ENCODE measurements at places on chromosomes 2 and 18. TPM values are rescaled to one million over a fixed set of nuclear protein-coding genes. Genes with fewer than 3 reads are reported as not detected.

CTLA4 gene
- total RNA-seq: not detected

RTP5 gene
- total RNA-seq: not detected

SULT1C4 gene
- not detected for total RNA-seq

DNAH7 gene
- 0.82 TPM for total RNA-seq

DARS1 gene
- 52.3 TPM for total RNA-seq

Data from A549 treated with Hydrocortisone at 1 μM for 4 hours (cell line).